SK-N-MC (cell line): ENCODE measurements at places on chromosomes 4 and X.

GRCh38 chr4:166324321-166324720, 451.3 kb downstream of the TLL1 start:
- DNase-seq = no peak

- no peak for DNase-seq
These were observed 14.2 kb upstream of the MID1 start for GRCh38 chrX:10634392-10635161.

DNA sequence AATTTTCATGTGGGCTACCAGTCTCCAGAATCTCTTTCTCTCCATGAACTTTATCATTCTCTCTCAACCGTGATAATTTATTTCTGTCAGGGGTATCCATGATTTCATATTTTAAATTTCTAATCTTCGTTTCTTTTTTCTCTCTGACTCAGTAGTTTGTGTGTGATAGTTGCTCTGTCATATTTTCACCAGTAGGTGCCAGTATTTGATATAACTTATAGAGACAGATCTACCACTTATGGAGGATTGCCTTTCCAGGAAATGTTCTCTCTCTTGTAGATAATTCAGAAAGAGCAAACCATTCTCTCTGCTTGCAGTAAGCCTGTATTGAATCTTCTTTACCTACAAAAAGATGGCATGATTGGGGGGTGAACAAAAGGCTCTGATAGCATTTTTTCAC, 79.3 kb upstream of the DYNLT3 start:
- no peak for DNase-seq

DNA sequence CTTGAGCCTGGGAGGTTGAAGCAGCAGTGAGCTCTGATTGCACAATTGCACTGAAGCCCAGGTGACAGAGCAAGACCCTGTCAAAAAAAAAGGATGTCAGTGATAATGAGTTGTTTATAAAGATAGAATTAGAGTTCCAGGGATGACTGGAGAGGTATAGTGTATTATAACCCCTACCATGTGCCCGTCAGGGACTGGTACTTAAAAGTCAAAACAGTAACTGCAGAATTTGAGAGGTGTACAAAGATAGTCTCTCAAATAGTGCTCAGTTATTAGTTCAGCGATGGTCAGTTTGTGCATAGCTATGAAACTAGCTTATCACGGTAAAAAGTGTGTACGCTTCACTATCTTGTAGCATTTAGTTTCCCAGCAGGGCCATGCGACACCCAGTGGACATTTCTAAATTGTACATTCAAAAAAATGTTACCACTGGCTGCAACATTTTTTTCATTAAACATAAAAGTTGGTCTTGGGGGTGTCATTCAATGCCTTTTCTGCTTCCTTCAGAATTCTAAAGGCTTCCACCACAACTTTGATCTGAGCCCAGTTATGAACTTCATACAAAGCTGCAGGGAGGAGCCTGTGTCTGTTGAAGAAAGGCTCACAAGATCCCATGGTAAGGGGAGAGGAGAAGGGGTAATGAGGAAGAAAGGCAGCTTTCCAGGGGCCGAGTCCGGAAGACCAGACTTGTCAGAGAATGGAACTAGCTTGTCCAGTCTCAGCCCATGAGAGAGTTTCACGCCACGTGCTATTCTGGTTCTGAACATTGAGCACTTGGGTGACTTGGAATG, 9.2 kb upstream of the GYG2 start:
- DNase-seq = no peak

DNA sequence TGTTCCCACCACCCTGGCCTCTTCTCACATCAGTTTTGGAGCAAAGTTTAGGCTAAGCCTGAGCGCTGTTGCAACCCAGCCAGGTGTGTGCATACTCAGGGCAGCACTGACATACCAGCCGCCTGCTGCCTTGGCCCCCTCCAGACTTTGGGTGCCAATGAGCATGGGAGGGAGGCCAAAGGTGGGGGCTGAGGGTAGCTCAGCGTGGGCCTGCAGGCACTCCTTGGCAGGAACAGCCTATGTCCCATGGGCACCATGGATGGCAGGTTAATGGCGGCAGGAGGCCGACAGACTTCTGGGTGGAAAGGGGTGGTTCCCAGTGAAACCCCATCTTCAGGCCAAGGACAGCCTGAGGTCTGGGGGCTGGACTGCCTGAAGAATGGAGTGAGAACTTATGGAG, 462.2 kb downstream of the ADGRL3 start:
- no peak for DNase-seq

DNA sequence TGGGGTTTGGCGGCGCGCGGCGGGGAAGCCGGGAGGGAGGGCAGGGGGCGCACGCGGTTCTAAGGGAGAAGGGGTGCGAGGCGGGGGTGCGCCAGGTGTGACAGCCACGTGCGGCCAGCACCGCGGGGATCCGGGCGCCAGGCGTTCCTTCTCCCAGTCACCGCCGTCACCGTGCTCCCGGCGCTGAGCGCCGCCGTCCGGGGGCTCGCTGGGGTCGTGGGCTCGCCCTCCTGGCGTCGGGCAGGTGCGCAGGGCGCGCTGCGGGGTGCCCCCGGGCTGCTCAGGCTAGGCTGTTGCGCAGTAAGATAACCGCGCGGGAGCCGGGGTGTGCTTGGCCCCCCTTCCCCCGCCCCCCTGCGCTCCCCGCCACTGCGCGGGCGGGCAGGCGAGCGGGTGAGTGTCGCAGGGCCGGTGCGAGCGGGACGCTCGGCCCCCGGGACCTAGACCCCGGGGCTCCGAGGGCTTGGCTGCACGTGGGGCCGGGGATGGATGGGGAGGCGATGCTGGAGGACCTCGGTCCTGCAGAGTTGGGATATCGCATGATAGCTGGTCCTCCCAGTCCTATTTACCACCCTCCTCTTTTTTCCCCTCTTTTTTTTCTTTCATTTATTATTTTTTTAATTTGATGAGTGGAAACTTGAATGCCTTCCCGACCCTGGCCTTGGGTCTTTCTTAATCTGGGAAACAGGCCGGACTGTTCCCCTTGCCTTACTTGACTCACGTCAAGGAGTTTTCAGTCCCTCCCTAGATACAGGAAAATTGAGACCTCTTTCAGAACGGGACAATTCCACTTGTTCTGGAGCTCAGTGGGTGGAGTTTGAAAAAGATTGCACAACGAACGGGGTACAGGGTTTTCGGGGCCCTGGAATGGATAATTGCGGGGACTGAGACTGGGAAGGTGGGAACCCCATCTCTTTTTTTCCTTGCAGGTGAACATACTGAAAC, 797 bp downstream of the TXLNG start:
- no peak for DNase-seq
